ENCODE measurements at places on chromosomes 7 and 10.

DNA sequence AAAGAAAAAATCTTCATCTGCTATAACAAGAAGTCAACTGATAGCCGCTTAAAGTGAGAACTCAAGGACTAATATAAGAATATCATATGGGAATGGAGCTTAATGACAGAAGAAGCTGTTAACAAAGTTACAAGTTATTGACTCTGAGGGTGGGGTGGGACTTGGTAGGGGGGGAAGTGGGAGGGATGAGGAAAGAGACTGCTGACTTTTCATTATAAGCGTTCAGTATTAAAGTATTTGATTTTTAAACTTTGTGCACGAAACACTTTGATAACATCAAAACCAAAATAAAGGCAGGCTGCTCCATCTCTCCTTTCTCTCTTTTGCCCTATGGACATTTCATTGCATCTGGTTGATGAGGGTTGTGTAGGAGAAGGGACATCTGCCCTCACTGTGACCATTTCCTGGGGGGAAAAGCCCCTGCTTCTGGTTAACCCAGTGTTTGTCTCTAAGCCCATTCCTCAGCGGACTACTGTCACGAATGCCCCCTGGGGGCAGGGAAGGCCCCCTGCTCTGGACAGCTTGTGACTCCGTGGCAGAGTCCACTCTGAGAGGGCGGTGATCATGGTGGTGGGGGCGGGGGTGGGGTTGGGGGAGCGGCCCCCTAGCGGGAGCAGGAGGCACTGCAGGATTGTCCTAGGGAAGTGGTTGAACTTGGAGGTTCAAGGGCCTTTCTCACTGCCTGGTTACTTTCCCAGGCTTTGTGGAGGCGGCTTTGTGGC is 17.4 kb downstream of the SLC13A4 start:
- peak; percentile 11 for DNase-seq

- no peak for DNase-seq
Measured at GRCh38 chr7:44272981-44273380, 52.4 kb downstream of the CAMK2B start.

DNA sequence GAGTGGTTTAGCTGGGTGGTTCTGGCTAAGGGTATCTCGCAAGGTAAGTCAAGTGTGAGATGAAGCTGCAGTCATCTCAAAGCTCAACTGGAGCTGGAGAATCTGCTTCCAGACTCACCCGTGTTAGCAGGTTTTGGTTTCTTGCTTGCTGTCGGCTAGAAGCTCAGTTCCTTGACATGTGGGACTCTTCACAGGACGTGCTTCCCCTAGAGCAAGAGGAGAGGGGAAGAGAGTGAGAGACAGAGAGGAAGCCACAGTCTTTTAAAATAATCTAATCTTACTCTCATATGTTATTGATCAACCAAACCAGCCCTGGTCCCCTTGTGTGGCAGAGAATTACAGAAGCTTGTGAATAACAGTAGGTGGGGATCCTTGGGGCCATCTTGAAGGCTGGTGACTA is 199.5 kb downstream of the REEP3 start:
- no peak for DNase-seq

DNA sequence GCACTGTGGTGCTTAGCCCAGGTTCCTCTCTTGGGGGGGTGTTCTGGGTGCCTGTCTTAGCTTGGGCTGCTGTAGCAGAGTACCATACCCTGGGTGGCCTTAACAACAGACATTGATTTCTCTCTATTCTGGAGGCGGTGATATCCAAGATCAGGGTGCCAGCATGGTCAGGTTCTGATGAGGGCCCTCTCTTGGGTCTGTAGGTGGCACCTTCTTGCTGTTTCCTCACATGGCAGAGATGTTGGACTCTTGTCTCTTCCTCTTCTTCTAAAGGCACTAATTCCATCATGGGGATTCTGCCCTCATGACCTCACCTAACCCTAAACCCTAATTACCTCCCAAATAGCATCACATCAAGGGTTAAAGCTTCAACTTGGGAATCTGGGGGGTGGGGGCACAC is 19.9 kb upstream of the CRHR2 start:
- no peak for DNase-seq

DNA sequence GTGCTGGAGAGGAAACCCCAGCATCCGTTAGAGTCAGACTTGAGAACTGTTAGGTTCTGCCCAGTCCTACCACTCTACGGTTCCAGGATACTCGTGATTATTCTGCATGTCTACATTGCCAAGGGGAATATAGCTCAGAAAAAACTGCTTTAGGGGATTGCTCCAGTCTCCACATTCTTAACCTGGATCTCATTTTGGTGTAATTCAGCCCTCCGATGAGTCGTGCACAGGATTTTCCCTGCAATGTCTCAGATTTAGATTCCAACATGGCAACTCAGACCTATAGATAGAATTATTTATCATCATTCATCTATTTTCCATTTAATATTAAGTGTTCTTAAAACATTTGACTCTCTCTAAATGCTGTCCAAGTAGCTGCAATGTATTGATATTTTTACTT is 121.1 kb upstream of the ZEB1 start:
- DNase-seq: no peak

GRCh38 chr7:87810130-87810529 is 66.0 kb downstream of the SLC25A40 start:
- no peak for DNase-seq

- DNase-seq: no peak
Measured at GRCh38 chr10:71727105-71727737, 7.6 kb upstream of the C10orf105 start.

DNA sequence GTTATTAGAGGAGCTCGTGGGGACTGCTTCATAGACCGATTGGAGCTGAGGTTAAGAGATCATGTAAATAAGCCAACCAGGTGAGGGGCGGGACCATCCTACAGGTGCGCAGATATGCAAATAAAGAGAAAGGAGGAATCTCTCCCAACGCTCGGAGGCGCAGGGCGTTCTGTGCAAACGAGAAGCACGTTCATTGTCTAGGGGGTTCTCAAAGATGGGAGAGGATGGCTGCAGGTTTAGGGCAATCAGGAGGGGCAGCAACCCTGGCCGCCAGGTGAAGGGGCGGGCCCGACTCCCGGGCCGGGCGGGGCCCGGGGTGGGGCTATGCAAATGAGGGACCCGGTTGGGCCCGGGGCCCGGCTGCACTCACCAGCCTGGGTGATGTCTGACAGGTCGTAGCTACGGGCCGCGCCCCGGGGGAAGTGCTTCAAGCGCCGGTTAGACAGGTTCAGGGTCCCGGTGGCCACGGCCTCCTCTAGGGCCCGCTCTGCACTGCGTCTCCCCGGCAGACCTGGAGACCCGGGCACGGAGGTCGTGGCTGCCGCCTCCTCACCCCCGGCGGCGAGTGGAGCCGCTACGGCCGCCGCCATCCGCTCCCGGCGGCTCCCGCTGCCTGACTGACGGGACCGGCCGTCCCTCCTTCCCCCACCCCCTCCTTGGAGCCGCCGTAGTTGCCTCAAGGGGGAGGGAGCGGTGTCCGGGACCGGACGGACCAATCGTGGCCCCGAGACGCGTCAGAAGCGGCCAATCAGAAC is at the start of gene LRCH4:
TSS of gene LRCH4 (minus strand) at position 619 of the 755 bp plus-strand sequence. CDS start at position 590, 29 bp downstream.
- peak; percentile 78 for DNase-seq

DNA sequence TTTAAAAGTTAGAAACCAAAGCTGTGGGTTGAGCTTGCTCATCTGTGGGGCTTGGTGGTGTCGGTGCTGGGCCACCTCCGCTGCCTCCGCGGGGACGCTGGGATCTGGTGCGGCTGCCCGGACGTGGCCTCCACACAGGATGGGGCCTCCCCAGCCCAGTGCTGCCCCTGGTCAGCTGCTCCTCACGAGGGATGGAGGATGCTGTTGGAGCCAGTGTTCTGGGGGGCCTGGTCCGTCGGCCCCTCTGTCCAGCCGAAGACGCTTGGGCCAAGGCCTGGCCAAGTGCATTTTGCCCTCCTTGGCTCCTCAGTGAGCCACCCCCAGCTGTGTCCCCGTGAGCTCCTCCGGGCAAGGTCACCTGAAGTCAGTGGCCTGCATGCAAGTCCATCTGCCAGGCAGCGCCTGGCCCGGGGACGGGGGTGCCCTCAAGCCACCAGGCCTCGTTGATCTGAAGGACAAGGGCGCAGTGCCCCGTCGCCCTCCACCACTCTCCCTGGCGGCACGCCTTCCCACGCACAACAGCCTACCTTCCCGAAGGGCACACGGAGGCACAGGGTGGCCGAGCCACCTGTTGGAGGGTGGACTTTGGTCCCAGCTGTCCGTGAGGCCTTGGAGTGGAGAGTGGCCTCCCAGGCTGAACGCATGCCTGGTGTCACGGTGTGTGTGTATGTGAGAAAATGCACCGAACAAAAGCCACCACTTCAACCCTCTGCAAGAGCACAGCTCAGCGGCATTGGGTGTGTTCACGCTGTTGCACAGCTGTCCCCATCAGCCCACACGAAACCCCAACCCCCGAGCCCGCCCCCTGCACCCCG is 27.3 kb downstream of the KNDC1 start:
- no peak for DNase-seq

GRCh38 chr10:30928742-30929141 is 102.9 kb downstream of the ZNF438 start:
- no peak for DNase-seq

DNA sequence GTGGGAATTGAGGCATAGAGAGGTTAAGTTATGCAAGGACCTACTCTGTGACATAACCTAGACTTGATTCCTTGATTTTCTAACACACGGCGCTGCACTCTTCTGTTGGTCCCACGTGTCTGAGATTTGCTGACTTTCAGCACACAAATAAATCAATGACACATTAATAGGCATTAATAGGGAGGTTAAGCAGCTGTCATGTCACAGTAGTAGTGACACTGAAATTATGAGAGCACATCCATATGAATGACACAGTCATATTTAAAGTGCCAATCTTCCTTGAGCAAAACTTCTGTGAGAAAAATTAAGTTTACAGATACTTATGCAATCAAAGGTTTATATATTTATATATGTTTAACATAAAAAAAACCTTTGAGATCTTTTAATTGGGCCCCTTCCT is 805.4 kb upstream of the SORCS1 start:
- DNase-seq: no peak

- DNase-seq: no peak
Measured at GRCh38 chr10:59332581-59332980, 29.8 kb downstream of the FAM13C start.

- no peak for DNase-seq
Measured at GRCh38 chr7:112357136-112357535, 93.1 kb upstream of the IFRD1 start.

DNA sequence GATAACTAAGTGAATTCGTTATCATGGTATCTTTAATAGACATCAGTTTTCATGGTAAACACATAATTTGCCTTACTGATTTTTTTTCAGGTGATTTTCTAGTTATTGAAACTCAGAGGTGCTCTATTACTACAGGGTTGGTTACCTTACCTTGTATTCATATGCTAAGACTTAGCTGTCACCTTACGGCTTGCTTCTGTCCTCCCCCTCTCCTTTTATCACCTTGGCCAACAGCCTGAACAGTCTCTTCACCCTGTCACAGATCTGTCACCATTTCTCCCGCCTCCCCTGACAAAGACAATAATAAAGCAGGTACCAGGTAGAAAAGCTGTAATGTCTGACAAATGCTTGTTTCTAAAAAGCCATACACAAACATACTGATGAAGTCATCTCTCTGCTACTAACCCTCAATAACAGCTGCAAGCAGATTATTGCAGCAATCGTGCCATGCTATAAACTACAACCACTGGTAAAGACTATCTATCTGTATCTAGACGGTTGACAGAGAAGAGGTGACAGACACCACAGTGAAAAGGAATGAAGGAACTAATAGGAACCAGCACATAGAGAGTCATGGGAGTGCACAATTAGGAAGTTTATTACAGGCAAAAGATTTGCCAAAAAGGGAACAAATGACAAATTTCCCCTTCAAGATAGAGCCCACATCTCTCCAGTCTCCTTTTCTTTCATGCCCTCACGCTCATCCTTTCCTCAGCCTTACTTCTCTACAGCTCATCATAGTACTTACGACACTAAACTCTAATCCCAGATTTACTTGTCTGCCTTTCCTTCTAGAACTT is 57.2 kb downstream of the ARHGAP12 start:
- no peak for DNase-seq

GRCh38 chr7:116258734-116259133 is 48.4 kb downstream of the TES start:
- peak; percentile 40 for DNase-seq

GRCh38 chr7:138979226-138979979 is 1.8 kb downstream of the KIAA1549 start:
- DNase-seq: peak; percentile 55

DNA sequence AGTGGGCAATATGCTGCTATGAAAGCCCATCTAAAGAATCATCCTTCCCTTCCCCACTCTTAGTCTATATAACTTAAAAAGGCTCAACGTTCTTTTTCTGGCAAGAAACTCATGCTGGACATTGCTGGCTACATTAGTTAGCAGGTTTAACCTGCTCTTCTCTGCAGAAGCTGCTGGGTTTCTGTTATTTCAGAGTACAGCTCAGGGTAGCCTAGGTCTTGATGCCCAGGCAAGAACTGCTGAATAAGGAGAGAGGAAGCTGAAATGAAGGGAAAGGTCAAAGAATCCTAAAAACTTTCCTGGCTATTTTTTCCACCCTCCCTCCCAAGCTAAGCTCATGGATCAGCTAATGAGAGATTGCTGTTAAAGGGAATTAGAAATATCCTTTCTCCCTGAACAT is 79.4 kb downstream of the ANKIB1 start:
- no peak for DNase-seq

DNA sequence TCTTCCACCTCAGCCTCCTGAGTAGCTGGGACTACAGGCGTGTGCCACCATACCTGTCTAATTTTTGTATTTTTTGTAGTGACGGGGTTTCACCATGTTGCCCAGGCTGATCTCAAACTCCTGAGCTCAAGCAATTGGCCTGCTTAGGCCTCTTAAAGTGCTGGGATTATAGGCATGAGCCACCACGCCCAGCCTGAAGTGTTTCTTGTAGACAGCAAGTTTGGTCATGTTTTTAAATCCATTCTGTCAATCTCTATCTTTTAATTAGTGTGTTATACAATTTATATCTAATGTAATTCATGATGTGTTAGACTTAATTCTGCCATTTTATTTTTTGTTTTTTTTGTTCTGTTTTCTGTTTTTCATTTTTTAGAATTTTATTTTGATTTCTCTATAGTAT is 17.2 kb upstream of the MXI1 start:
- DNase-seq: no peak

GRCh38 chr7:93013446-93014061 is 104.2 kb downstream of the SAMD9 start:
- DNase-seq: no peak

DNA sequence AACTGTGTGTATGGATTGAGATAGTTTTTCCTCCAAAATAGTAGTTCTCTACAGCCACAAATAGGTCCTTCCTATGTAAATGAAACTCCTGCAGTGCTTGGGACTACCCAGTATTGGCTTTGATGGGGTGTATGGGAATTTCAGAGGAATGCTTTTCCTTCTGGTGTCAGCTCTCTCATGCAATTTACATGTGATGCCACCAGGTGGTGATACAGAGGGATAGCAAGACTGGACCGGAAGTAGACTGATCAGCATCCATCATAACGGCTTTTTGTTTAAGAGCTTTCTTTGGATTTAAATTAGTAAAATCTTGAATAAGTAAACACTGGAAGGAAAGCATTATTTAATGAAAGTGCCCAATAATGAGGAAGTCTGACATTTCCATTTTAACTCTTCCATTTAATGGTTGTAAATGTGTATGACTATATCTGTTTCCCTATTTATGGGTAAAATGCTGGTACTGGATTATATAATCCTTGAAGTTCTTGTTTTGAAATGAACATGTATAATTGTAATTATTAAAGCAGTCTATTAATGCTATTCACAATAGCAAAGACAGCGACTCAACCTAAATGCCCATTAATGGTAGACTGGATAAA is 22.7 kb downstream of the DYNC1I1 start:
- DNase-seq: peak; percentile 62

- DNase-seq: no peak
Measured at GRCh38 chr10:60914690-60915141, 29.3 kb downstream of the RHOBTB1 start.
